Activated naive CD8-positive, alpha-beta T cell treated with anti-CD3 and anti-CD28 coated beads, Interleukin-2, amount 50 U/mL, for 24 hours (primary cell): ENCODE measurements at places on chromosomes 11 and 22.

- DNase-seq: no peak
Observed at GRCh38 chr11:18618342-18619025, 15.7 kb downstream of the SPTY2D1 start.

- no peak for DNase-seq
Observed at GRCh38 chr22:25669253-25670069, 72.5 kb upstream of the MYO18B start.

- DNase-seq: peak; percentile 60
Observed at GRCh38 chr11:9748361-9748970, 84.6 kb downstream of the SWAP70 start.

GRCh38 chr11:92830377-92831155 lies 138.9 kb upstream of the MTNR1B start:
- DNase-seq: no peak

- peak; percentile 94 for DNase-seq
Observed at GRCh38 chr11:65498977-65499712, at the start of gene MALAT1. MALAT1 (plus strand) TSS chr11:65499045.

DNA sequence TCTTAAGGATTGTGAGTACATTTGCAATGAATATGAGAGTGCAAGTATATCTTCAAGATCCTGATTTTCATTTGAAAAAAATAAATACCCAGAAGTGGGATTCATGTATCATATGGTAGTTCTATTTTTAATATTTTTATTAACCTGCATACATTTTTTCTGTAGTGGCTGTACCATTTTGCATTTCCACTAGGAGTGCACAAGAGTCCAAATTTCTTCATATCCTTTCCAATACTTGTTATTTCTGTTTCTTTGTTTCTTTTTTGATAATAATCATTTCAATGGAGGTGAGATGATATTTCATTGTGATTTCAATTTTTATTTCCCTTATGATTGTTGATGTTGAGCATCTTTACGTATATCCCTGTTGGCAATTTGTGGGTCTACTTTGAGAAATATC lies 759.8 kb upstream of the CNTN5 start:
- no peak for DNase-seq

GRCh38 chr11:120188811-120189455 lies 21.9 kb upstream of the OAF start:
- no peak for DNase-seq

GRCh38 chr11:660281-660680 lies 23.2 kb downstream of the DRD4 start:
- no peak for DNase-seq

DNA sequence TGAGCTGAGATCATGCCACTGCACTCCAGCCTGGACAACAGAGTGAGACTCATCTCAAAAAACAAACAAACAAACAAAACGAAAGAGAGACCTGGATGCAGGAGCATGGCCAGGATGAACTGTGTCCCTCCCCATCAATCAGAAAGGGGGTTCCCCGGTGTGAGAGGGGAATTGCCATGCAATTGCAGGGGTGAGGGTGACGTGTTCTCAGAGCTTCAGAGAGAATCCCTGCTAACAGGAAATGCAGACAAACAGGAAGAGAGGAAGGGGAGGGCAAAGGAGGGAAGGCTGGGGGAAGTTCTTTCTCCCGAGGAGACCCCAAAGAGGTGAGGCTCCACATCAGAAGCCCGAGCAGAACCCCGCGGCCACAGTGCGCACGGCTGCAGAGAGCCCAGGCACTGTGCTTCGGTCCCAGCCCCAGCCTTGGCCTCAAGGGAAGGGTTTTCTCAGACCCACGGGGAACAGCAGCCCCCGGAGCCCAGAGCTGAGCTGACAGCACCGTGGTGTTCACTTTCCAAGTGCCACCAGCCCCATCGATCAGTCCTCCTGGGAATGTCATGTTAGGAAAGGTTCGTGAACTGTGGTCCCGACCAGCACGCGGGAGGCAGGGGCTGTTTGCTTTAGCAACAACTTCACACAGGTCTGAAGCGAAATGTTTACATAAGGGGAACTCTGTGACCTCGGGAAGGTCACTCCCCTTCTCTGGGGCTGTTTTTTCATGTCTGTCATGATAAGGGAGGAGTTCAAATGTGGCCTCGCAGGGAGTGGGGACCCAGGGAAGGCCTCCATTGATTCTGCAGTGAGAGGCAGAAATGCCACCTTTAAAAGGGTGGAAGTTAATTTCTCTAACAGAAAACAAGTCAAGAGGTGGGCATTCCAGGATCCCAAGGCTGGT lies 108.0 kb upstream of the ANO1 start:
- DNase-seq: peak; percentile 20

- no peak for DNase-seq
Observed at GRCh38 chr22:41040483-41040882, 51.9 kb upstream of the EP300 start.
